ENCODE measurements at places on chromosomes 4 and X.

DNA sequence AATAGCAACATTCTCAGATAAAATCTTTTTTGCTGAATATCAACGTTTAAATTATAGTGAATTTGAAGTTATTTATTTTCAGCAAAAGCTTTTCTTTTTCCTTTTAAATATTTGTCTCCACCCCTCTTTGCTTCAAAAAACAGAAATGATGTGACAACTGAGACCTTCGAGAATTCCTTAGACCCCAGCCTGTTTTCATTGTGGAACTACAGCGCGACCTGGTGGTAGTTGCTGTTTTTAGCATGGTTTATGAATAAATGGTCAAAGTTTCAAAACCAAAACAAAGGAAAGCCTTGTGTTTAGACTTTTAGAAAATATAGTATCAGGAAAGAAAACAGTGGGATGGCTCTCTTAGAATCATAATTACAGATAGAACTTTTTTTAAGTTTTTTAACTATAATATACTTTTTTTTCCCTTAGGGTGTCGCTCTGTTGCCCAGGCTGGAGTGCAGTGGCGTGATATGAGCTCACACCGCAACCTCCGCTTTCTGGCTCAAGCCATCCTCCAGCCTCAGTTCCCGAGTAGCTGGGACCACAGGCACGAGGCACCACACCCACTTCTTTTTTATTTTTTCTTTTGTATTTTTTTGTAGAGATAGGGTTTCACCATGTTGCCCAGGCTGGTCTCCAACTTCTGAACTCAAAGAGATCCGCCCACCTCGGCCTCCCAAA is 26.8 kb upstream of the TMEM184C start:
- no peak for ATAC-seq

DNA sequence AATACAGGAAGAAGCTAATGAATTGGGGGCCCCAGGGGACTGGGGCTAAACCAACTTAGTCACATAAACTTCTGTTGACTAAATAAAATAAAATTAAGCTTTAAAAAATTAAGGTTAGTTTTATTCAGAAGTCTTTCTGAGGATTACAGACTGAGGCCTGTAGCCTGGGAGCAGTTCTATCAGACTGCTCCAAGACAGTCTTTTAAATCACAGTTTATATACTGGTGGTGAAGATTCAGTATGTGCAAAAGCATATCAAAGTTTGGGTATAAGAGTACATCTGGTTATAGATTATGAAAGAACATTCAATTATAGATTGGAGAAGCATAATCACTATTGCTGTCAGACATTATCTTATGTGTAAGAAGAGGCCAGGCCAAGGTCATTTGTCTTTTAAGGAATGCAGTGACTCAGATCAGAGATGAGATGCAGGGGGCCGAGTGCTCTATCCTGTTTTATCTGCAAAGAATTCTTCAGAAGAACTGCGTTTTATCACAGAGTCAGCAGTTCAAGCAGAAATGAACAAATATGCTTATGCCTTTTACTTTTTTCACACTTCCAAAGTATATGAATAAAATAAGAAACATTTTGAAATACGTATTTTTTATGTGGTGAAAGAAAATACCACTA is 109.4 kb downstream of the PDHA2 start:
- no peak for ATAC-seq

DNA sequence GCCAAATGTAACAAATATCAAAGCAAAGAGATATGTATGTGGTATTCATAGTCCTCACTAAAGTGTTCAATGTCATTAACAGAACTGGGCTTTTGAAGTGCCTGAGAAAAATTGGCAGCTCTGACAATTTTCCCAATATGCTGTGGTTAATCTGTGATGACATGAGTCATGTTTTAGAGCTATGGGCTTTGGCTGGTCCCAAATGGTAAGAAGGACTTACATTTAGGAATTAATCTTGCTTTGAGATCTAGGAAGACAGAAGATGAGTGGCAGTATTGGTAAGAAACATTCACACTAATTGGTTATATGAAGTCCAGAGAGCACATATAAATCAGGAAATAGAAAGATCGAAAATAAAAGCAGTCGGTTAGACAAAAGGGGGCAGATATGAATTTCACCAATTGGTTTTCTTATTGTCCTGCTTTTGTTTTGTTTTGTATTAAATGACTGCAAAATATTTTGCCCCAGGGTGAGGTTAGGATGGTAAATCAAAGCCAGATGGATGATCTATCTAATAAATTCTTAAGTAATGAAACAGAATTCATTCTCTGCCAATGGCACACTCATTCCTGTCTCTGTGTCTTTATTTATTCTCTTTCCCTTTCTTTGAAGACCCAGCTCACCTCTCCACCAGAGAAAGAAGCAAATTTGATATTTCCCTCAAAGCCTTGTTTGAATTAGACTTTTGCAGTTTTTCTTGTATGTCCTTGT is 993.1 kb downstream of the RPA4 start:
- no peak for ATAC-seq

DNA sequence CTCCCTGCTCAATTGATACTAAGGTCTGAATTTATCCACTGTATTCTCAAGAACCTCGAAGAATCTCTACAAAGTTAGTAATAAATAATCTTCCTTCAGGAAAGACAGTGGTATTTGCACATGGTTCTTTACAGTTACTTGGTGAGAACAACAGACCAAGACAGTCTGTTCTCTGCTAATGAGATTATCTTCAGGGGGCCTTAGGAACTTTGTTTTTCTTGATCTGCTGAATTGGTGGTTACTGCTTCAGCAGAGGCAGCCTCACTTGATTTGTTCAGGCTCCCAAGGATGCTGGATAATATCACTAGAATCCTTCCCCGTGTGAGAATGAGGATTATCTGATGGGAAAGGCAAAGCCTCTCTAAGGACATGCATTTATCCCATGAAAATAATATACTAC is 64.8 kb downstream of the CBR4 start:
- ATAC-seq: no peak

- no peak for ATAC-seq
Measured at GRCh38 chrX:37315511-37316248, 33.5 kb upstream of the PRRG1 start.

GRCh38 chr4:180650273-180650672 is 1592.9 kb upstream of the TENM3 start:
- ATAC-seq: no peak

GRCh38 chrX:152873361-152873760 is 24.5 kb upstream of the ZNF185 start:
- no peak for ATAC-seq

DNA sequence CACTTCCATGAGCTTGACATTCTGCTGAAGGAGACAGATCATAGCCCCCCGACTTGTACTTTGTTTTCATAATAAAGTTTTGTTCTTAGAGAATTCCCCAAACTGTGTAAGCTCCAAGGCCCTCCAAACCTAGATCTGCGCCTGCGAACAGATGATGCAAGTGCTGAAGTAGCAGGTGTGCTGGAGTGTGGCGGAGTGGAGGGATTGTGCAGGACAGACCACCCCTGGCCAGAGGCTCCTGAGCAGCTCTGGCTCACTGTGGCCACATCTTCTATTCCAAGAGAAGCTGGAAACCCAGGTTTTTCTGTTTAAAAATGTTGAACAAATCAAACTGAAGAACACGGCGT is 46.4 kb downstream of the TBC1D14 start:
- ATAC-seq: no peak

DNA sequence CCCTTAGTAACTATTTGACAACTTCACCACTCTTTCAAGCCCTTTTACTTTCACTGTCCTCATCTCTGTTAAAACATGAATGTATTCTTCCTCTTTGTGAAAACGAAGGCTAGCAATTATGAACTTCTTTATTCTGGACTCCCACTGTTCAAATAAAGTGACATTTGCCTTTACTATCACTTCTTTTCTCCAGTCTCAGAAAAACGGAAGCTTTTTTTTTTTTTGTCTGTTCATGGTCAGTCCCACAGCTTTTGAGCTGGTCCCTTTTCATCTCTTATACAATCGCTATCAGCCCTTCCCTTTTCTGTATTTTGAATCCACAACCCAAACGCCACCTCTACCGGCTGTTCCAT is 327.7 kb downstream of the DKK2 start:
- no peak for ATAC-seq

DNA sequence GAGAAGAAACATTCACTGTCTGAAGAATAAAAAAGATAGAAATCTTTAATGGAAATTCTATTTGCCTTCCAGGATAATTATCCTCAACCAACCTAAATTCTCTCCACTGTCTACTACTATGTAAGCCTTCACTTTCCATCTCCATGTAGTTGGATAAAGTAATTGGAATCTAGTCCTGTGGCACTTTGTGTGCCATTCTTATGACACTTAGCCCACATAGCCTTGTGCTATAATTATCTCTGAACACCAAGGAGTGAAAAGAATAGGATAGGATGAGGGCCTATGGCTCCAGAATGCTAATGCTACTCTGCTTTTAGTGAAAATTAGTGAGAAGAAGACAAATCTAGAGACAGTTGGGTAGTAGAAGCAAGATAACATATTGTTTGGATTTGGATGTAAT is 20.2 kb downstream of the PRSS48 start:
- no peak for ATAC-seq

DNA sequence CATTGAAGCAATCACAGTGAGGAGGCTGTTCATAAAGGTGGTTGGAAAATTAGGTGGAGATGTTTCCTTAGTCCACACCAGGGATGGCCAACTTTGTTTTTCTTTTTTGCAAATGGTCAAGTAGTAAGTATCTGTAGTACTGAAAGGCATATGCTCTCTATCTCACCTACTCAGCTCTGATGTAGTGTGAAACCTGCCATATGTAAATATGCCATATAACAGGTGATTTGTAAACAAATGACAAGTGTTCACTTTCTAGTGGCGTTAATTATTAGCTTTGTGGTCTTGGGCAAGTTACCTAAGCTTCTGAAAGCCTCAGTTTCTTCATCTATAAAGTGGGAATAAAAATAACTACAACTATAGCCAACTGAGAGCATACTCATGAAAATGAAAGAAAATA is 421.4 kb upstream of the LCORL start:
- ATAC-seq: no peak

- ATAC-seq: no peak
Measured at GRCh38 chr4:122702939-122703338, 29.6 kb upstream of the BBS12 start.

DNA sequence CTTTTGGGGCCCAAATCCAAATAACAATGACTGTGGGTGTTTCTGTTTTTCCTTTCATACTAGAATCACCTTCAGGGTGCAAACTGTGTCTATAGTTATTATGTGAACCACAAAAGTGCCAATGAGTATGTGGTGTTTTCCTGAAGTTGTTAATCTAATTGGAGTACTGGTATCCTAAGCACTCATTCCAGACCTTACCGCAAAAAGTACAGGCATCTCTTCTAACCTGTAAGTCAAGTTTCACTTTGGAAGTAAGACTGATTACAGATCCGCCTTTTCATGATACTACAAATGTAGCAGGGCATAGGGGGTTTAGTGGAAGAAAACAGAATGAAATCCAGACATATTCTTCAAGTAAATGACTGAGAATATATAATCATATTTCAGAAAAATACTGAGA is 16.1 kb downstream of the COQ2 start:
- ATAC-seq: peak; percentile 22

DNA sequence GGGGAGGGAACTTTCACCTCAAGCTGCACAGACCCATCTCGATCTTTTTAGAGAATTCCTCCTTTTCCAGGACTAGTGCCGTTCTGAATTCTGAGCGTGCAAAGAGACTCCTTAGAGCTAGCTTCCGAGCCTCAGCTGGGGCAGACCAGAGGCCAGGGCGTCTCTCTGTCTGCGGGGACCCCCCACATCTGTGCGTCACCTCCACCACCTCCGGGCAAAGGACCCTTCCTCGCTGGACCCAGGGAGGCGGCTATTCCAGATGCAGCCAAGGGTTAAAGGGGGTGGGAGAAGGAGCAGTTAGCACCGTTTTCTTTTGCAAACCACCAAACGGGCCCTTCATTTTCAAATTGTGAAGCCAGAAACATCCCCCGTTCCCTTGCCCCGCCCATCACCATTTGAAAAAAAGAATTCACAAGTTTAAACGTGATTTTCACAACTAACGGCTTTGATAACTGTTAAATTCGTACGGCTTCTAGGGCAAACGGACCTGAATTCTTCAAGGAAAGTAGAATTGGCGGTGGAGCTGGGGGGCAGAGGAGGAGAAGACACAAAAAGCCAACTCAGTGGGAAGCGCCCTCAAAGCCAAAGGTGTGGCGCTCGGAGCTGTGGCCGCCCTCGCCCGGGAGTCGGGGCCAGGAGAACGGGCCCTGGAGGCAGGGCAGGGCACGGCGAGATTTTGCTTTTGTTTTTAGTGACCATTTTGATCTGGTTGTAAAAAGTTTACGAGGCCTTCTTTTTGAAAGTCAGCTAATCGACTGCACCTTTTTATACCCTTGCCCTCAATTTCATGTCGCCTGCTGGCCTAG is 3.3 kb upstream of the PDGFRA start:
- no peak for ATAC-seq

- peak; percentile 60 for ATAC-seq
Measured at GRCh38 chr4:26061248-26061986, 147.4 kb downstream of the SMIM20 start.

DNA sequence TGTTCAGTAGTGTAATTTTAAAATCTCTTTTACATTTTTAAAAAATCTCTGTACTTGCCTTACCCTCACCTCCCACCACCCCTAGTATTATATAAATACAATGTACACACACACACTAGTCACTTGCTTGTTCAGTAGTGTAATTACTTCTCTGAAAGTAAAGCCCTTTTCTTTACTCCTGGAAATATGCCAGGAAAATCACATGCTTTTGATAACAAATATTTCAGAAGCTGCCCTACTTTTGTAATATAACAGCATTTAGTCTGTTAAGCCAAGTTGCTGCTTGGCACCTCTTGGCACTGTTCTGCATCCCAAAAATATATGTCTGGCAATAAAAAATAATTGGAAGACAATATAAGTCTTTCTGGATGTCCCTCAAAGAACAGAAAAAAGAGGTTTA is 172.8 kb upstream of the APOOL start:
- no peak for ATAC-seq

GRCh38 chrX:153590961-153591956 is 7.7 kb downstream of the CCNQ start:
- no peak for ATAC-seq

DNA sequence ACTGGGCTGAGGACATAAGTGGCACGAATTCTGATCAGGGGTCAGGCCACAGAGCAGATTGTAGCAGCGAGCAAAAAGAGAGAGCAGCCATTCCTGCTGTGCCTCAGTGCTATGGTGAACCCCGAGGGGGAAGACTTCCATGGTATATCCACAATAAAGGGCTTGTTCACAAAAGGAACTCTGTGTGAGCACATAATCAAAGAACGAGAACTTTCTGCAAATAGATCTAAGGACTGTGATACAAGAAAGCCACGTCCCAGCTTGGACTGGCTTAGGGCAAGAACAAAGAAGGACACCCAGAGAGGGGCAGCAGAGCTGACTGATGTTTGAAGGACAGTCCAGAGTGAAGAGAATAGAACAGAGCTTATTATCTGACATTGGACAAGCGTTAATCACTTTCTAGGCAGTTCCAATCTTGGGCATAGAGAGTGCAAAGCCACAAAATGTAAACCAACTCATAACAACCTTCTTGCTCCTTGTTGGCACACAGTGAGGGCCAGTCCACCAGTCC is 24.0 kb downstream of the PPEF2 start:
- no peak for ATAC-seq

- peak; percentile 10 for ATAC-seq
Measured at GRCh38 chr4:13546941-13547484, 2.7 kb upstream of the NKX3-2 start.

All from activated T-helper 17 cell treated with anti-CD3 and anti-CD28 coated beads, Interleukin-2, amount 50 U/mL, for 72 hours (primary cell).